ENCODE measurements at places on chromosomes 12 and 14.

DNA sequence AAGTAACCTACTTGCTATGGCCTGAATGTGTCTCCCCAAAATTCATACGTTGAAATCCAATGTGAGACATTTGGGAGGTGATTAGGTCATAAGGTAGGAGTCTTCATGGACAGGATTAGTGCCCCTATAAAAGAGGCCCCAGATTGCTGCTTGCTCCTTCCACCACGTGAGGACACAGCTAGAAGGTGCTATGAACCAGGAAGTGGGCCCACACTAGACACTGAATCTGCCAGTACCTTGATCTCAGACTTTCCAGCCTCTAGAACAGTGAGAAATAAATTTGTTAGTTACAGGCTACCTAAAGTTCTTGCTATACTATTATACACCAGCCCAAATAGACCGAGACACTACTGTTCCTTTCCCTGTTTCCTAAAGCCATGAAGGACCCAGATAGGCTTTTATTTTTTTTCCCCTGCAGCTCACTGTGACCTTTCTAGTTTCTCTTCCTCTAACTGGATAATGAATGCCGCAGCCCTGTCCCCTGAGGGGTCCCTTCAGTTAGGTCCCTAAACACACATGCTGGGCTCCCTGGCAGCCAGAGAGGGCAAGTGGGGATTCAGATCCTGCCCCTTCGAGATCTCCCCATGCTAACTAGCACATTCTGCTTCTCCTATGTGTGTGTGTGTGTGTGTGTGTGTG is 19.3 kb downstream of the SLC25A3 start:
- peak; percentile 25 for DNase-seq

DNA sequence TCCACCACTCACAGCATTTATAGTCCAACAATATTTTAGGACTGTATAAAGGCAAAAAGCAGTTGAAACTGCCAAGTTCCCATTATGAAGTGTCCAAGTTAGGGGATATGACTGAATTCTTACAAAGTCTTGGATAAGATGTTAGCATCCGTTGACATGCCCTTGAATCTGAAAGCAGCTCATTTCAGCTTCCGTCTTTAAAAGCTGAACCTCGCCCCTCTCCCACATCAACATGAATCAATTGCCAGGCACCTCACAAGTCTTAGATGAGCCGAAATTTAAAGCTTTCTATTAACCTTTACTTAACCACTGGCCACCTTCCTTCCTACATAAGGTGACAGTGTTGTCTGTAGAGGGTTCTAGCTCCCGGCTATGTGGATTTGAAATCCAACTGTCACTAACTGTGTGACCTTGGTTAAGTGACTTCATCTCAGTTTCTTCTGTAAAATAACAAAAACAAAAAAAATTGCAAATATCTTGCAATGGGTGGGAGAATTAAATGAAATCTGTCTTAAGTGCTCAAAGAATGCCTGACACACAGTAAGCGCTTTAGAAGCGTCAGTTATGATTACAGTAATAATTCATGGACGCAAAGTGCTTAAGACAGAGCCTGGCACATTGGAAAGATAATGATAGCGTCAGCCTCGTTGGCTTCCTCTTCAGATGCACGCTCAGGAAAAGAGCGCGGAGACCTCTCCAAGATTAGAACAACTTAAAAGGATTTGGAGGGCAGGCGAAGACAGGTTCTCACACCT is 1.2 kb downstream of the PPP1CC start:
- DNase-seq = peak; percentile 47

- no peak for DNase-seq
Observed at GRCh38 chr14:102873546-102874061, 48.9 kb upstream of the AMN start.

- DNase-seq = no peak
Observed at GRCh38 chr12:5232826-5233500, 189.3 kb downstream of the KCNA5 start.

- DNase-seq = no peak
Observed at GRCh38 chr12:6328045-6328779, 13.7 kb downstream of the TNFRSF1A start.

- peak; percentile 83 for DNase-seq
Observed at GRCh38 chr12:55072083-55072482, 52.3 kb downstream of the NEUROD4 start.

Data from RPMI8226 (cell line).